Activated CD4-positive, alpha-beta memory T cell treated with anti-CD3 and anti-CD28 coated beads, Interleukin-2, amount 10 ng/mL, durations not matched to agents 7 days and 5 days (primary cell): ENCODE measurements at places on chromosomes 13 and 19.

- peaks cover 27% of the 10 kb centered on the region for H3K36me3 ChIP-seq
- H3K27ac ChIP-seq, result no peak overlapping the region
- peaks cover 3% of the 10 kb centered on the region for H3K4me1 ChIP-seq
Observed at GRCh38 chr19:12202250-12202649, 39.4 kb downstream of the ZNF136 start.

GRCh38 chr13:112326821-112327370, 49.3 kb upstream of the SPACA7 start:
- H3K36me3 ChIP-seq, result no peaks in the 10 kb centered on the region
- no peaks in the 10 kb centered on the region for H3K4me1 ChIP-seq
- no peak overlapping the region for H3K27ac ChIP-seq

- H3K4me1 ChIP-seq, result peaks cover 7% of the 10 kb centered on the region
- peaks cover 15% of the 10 kb centered on the region for H3K27me3 ChIP-seq
- no peak for DNase-seq
Observed at GRCh38 chr13:99155821-99156220, 44.8 kb upstream of the UBAC2 start.

DNA sequence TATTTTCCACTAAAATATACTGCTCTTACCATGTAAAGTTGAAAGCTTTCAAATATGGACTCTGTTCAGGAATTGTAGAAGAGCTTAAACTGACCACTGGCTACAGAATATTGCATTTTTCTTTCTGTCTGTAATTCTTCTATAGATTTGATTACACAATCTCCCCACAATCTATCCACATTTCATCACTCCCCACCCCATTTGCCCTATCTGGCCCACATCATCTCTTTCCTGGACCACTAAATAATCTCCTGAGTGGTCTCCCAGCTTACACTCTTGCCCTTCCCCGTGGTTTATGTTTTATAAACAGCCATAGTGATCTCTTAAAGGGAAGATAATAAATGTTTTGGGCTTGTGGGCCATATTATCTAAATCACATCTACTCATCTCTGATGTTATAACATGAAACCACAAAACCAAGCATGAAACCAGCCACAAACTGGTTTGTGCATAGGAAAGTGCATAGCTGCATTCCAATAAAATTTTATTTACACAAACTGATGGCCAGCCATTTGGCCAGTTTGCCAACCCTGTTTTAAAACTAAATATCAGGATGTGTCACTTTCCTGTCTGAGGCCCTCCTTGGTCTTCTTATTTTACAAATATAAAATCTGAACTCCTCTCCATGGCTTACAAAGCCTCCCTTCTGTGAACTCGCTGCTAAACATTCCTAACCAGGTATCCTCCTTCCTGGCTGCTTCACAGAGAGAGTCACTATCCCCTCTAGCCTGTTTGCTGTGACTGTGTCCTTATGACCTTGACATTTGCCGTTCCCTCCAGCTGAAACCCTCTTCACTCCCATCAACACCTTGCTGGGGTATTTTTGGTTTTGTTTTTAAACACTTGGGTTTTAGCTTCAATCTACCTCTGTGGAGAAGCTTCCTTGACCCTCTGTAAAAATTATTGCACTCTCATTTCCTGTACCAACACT, 500.9 kb downstream of the GPC6 start:
- H3K27me3 ChIP-seq, result no peaks in the 10 kb centered on the region
- no peaks in the 10 kb centered on the region for H3K36me3 ChIP-seq
- DNase-seq, result no peak
- peaks cover 4% of the 10 kb centered on the region for H3K4me1 ChIP-seq
- no peak overlapping the region for H3K4me3 ChIP-seq

- DNase-seq, result no peak
- no peak overlapping the region for H3K27ac ChIP-seq
- no peaks in the 10 kb centered on the region for H3K4me1 ChIP-seq
- H3K36me3 ChIP-seq, result no peaks in the 10 kb centered on the region
Observed at GRCh38 chr13:110230661-110231347, 76.2 kb downstream of the COL4A1 start.

DNA sequence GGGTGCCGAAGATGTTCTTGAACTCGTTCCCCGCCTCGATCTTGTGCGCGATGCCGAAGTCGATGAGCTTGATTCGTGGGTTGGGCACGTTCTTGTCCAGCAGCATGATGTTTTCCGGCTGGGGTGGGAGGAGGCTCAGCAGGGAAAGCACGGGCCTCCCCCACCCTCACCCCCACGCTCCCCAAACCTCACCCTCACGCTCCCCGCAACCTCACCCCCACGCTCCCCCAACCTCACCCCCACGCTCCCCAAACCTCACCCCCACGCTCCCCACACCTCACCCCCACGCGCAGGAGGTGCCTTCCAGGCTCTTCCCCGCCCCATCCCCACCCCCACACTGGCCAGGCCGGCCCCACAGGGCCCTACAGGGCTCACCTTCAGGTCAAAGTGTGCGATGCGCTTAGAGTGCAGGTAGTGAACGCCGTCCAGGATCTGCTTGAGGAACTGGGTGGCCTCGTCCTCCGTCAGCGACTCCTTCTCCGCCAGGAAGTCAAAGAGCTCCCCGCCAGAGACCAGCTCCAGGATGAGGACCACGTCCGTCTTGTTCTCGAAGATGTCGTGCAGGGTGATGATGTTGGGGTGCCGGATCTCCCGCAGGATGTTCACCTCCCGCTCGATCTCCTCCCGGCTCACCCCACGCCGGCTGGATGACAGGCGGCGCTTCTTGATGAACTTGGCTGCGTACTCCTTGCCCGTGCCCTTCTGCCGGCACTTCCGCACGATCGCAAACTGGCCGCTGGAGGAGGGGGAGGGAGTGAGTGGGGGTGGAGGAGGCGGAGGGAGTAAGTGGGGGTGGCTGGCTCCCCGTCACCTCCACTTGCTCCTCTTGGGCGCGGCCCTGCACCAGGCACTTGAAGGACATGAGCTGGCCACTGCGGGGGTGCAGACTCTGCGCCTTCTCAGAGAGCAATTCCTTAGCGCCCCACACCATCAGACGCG, 6.4 kb downstream of the DAPK3 start:
- H3K27ac ChIP-seq, result no peak overlapping the region
- no peaks in the 10 kb centered on the region for H3K27me3 ChIP-seq
- H3K4me3 ChIP-seq, result no peak overlapping the region
- peaks cover 31% of the 10 kb centered on the region for H3K36me3 ChIP-seq

DNA sequence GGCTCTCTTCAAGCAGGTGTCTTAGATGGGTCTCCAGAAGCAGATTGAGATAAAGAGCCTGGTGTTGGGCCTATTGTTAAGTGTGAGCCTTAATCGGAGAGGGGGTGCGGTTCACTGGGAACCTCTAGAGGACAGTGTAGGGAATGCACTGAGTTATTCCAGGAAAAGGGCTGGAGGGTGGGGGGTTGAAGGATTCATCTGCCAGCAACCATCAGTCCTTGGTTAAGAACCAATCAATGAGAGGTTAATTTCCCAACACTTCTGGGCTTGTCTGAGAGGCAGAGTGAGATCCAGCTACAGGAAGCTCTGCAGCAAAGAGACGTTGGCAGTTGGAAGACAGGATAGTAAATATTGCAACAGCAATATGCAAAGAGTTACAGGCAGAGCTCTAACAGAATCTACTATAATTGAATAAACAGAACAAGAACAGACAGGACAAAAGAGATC, 28.7 kb downstream of the CYP4F2 start:
- peaks cover 4% of the 10 kb centered on the region for H3K4me1 ChIP-seq
- H3K36me3 ChIP-seq, result no peaks in the 10 kb centered on the region
- H3K27me3 ChIP-seq, result peaks cover 11% of the 10 kb centered on the region
- no peak overlapping the region for H3K4me3 ChIP-seq

GRCh38 chr19:11446652-11447301, 11.3 kb downstream of the PRKCSH start:
- no peaks in the 10 kb centered on the region for H3K4me1 ChIP-seq
- H3K4me3 ChIP-seq, result no peak overlapping the region
- peaks cover 39% of the 10 kb centered on the region for H3K36me3 ChIP-seq
- no peak overlapping the region for H3K27ac ChIP-seq

GRCh38 chr19:51434456-51434855, 17.0 kb upstream of the SIGLEC10 start:
- no peak for DNase-seq
- H3K36me3 ChIP-seq, result no peaks in the 10 kb centered on the region

DNA sequence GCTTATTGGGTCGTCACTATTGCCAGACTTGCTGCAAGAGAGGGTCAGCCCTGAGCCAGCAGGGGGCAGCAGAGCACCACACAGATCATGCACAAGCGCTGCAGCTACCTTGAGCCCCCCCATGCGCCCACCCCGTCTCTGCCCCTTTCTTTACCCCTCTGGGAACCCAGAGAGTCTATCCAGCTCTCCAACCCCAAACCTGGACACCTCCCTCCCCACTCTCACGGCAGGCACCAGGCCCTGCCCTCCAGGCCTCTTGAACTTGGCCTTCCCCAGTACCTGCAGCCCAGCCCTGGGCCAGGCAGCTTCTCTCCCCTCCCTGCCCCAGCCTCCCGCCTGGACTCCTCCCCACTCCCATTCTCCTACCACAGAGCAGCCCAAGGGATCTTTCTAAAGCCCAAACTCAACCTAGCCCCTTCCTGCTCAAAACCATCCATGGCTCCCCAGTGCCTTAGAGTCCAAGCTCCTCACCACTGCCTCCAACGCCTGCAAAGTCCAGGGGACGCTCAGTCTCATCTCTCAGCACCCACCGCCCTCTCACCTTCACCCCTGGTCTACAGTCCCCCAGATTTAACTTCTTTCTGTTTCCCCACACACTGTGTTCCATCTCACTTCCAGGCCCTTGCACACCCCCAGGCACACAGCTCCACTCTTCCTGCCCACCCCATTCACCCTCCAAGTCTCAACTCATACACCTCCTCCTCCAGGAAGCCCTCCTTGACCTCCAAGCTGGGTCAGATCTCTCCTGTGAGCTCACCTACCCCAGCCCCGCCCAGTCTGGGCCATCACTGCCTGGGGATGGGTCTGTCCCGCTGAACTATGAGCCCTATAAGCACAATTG, 9.4 kb upstream of the CEACAM16 start:
- peaks cover 29% of the 10 kb centered on the region for H3K27me3 ChIP-seq
- peak; percentile 77 for DNase-seq
- no peaks in the 10 kb centered on the region for H3K36me3 ChIP-seq
- H3K4me3 ChIP-seq, result no peak overlapping the region
- no peak overlapping the region for H3K27ac ChIP-seq

DNA sequence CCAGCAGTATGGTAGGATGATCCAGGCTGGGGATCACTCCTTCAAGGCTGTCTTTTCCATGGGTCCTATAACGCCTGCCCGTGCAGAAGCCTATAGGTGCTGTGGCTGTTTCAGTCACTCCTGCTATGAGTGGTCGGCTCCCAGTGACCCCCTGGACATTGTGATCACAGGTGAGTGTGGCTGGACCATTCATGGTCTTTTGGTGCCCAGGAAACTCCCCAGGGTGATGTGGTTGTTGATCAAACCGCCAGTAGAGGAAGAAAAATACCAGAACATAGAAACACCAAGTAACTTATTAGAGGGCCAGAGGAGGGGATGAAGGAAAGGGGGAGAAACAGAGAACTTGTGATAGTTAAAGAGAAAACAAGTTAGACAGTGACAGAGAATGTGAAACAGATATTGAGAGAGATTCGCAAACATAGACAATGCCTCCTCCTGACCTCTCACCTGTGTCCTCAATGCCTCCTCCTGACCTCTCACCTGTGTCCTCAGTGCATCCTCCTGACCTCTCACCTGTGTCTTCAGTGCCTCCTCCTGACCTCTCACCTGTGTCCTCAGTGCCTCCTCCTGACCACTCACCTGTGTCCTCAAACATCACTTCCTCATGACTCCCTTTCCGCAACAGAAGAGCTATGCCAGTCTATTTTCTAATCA, 19.4 kb downstream of the LAIR2 start:
- H3K4me3 ChIP-seq, result peak overlapping the region; percentile 58
- no peak for DNase-seq
- H3K27ac ChIP-seq, result peak overlapping the region; percentile 94
- H3K4me1 ChIP-seq, result peaks cover 63% of the 10 kb centered on the region

- no peaks in the 10 kb centered on the region for H3K36me3 ChIP-seq
- H3K4me3 ChIP-seq, result no peak overlapping the region
- DNase-seq, result no peak
- H3K27ac ChIP-seq, result no peak overlapping the region
Observed at GRCh38 chr19:34881982-34882381, 44.7 kb upstream of the ZNF30 start.

DNA sequence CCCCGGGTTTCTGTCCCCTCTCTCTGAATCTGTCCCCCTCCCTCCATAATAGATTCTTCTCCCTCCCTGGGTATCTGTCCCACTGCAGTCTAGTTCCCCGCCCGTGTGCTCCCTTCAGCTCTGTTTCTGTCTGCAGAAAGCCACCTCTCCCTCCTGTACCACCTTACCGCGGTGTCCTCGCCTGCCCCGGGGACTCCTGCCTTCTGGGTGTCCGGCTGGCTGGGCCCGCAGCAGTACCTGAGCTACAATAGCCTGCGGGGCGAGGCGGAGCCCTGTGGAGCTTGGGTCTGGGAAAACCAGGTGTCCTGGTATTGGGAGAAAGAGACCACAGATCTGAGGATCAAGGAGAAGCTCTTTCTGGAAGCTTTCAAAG, 1.3 kb downstream of the FCGRT start:
- H3K4me1 ChIP-seq, result peaks cover 25% of the 10 kb centered on the region
- H3K4me3 ChIP-seq, result peak overlapping the region; percentile 69
- no peak for DNase-seq
- no peaks in the 10 kb centered on the region for H3K36me3 ChIP-seq

GRCh38 chr19:3098141-3098514, 4.0 kb downstream of the GNA11 start:
- no peak for DNase-seq
- no peak overlapping the region for H3K27ac ChIP-seq

DNA sequence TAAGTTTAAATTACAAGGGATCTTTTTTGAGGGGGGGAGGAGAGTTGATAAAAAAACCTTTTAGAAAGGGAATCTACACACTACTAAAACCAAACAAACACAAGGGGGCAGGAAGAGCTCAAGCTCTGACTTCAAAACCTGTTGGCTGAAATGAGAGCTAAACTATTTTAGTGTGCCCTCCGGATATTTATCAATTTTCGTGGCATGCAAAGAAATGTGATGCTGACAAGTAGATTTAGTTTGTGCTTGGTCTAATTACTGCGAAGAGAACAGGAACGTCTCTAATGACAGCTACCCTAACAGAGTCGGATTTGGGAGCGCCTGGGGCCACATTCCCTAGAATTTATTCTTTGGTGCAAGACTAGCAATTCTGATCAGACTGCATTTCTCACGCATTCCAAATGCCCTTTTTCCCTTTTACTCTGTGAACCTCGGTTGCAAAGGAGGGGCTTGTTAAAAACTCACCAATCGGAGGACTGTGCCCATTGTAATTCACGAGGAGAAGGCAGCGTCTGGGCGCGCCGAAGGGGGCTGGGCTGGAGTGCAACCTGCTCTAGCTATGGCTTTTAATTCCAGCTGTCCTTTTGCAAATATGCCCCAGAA, 802 bp upstream of the FREM2 start:
- H3K27ac ChIP-seq, result no peak overlapping the region
- H3K27me3 ChIP-seq, result peaks cover 12% of the 10 kb centered on the region
- no peak for DNase-seq
- no peaks in the 10 kb centered on the region for H3K36me3 ChIP-seq
- H3K4me1 ChIP-seq, result no peaks in the 10 kb centered on the region

DNA sequence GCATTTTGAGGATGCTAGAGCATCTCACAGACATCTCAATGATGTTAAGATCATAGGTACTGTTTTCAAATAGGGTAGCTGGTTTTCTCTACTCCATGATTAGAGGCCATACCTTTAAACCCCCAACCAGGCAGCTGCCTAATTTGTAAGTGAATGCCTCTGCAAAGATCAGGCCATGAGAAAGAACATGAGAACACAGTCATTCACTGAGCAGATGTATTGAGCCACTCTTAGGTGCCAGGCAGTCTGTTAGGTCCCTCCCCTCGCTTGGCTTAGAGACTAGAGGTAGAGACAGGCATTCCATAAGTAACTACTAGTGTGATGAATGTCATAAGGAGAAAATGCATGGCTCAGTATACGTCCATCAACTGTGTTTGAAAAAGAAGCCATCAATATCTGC, 410.0 kb downstream of the FGF9 start:
- peaks cover 25% of the 10 kb centered on the region for H3K4me1 ChIP-seq
- no peak for DNase-seq
- no peaks in the 10 kb centered on the region for H3K36me3 ChIP-seq
- no peak overlapping the region for H3K27ac ChIP-seq
- peaks cover 4% of the 10 kb centered on the region for H3K27me3 ChIP-seq
